ENCODE measurements at places on chromosomes 11 and 22. TPM values are rescaled to one million over a fixed set of nuclear protein-coding genes. Genes with fewer than 3 reads are reported as not detected.

DNA sequence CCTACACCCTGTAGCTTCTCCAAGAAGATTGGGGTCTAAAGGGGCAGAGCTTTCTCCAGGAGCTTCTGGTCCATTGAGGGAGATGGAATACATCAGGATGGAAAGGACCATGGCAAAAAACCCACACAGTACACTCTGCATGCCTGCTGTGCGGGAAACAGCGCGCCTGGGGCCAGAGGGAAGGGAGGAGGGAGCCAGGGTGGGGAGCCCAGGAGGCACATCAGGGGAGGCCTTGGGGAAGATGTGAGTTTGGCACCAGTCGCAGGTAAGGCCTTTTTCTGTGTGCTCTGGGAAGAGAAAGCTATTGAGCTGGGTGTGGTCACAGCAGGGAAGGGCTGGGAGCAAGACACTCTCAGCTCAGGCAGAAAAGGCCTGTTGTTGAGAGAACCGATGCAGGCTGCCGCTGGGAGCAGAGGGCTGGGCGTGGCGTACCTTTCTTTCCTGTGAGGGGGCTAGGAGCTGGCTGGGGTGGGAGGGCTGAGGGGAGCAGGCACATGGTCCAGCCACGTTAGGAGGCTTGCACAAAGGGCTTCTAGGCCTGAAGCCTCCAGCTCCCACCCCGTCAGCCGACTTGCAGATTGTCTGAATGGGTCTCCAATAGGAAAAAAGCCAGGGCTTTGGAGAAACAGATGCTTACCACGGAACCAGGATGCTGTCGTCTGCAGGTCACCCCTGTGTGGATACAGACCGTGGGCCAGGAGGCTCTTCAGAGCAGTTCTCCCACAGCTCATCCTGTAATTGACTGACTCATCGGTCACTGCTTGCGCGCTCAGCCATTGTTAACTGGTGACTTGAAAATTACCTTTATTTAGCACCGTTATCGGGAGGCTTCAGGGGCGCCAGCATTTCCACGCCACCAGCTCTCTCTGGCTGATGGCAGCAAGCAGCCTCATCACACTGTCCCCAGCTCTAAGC lies 237.3 kb downstream of the ST3GAL4 start:
- DNase-seq, result no peak

- DNase-seq, result no peak
These were observed 45.7 kb downstream of the CYTH4 start for GRCh38 chr22:37328017-37328416.

- no peak for DNase-seq
These were observed 28.7 kb downstream of the TPBGL start for GRCh38 chr11:75269367-75269660.

DNA sequence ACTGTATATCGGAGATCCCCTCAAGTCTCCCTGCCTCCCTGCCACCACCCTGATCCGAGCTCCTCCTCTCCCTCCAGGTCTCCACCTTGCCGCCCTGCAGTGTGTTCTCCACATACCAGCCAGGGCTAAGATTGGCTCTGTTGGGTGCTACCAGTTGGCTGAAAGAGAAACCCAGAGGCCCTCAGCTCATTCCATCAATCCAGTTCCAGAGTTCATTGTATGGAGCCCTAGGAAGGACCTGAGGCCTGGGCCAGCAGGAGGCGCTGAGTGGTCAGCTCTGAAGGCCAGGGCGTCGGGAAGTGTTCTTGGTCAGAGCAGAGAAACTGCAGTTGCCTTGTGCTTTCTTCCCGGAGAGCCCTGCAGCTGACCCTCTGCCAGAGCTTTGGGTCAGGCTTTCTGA lies 2.2 kb upstream of the TOP3B start:
- no peak for DNase-seq

DNA sequence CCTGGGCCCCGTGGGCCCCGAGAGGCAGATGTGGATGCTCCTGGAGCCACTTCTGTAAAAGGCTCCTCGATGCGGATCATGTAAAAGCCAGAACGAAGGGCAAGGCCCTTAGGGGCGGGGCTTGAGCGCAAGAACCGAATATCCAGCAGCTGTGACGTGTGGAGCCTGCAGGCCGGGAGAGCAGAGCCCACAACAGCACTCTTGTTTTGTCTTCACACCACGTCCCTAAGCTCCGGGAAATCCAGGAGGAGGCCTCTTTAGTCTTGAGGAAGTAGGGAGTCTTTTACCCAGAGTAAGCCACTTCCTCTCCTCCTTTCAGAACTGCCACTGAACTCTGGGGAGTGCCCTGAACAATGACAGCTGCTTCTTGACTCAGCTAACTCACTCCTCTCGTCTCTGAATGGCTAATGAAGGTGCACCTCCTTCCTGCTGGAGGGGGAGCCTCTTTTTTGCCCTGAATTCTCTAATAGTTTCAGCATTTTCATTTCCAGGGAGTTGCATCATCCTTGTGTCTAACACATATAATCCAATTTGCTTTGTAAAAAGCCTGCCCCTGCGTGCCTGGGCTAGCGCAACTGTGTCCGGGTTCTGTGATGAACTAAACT lies 12.5 kb downstream of the L3MBTL2 start:
- no peak for DNase-seq

- DNase-seq, result no peak
These were observed 29.5 kb upstream of the CARS1 start for GRCh38 chr11:3086671-3087150.

DNA sequence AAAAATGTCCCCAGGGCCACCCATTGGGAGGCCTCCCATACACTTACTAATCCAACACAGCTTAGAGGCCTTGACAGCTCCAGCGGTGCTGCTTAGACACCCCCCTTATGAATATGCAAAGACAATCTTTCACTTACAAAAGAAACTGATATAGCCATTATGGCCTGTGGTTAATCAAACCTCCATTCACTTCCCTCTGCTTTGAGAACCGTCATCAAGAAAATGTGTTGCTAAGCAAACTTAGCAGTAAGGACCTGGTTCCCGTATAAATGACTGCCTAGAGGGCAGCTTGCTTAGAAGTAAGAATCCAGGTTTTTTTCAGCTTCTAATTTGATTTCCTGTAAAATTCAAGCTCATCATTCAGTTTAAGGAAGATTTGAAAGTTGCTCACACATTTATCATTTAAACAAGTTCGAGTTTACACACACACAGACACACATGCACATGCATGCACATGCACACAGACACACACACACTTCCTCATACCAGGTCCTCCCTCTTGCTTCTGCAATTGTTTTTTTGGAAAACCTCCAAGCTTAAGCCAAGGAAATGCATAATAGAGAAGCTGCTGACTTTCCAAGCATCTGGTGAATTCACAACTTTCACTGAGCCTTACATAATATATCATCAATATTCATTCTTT lies 137.7 kb upstream of the BLID start:
- DNase-seq, result no peak

GRCh38 chr22:25628494-25628893 lies 64.0 kb downstream of the GRK3 start:
- DNase-seq, result no peak

- no peak for DNase-seq
These were observed 232.6 kb downstream of the FAT3 start for GRCh38 chr11:92457250-92457649.

DNA sequence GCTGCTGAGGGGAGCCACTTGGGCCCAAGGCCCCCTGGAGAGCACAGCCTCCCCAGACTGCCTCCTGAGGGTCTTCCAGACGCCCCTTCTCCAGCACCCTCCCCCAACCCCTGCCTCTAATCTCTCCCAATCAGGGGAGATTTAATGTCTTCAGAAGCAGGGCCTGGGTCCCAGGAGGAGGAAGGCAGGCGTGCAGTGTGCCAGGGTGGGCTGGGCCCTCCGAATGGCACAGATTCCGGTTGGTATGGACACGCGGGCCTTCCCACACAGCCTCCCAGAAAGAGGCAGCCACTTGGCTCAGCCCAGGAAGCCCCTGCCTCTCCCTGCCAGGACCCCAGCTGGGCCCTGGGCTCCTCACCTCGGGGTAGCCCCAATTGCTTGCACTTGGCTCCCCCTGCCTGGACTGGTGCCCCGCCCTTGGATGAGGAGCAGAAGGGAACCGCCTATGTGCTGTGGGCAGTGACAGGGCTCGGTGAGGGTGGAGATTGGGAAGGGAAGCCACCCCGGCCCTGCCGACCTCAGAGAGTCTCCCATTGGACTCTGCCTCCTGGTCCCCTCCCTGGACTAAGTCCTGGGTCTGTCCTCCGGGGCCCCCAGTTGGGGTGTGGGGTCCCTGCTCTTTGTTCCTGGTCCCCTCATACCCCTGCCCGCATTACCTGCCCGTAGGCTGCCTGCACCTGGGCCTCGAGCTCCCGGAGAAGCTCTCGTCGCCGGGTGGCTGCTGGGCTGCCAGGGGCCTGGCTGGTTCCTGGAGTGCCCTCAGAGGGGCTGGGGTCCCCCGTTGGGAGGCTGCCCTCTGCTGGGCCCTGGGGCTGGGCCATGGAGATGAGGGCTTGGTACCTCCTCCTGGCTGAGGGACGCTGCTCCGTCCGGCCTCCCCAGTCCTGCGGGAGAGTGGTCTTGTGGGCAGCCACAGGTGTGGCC lies 572 bp upstream of the CABP2 start:
- DNase-seq, result no peak

DNA sequence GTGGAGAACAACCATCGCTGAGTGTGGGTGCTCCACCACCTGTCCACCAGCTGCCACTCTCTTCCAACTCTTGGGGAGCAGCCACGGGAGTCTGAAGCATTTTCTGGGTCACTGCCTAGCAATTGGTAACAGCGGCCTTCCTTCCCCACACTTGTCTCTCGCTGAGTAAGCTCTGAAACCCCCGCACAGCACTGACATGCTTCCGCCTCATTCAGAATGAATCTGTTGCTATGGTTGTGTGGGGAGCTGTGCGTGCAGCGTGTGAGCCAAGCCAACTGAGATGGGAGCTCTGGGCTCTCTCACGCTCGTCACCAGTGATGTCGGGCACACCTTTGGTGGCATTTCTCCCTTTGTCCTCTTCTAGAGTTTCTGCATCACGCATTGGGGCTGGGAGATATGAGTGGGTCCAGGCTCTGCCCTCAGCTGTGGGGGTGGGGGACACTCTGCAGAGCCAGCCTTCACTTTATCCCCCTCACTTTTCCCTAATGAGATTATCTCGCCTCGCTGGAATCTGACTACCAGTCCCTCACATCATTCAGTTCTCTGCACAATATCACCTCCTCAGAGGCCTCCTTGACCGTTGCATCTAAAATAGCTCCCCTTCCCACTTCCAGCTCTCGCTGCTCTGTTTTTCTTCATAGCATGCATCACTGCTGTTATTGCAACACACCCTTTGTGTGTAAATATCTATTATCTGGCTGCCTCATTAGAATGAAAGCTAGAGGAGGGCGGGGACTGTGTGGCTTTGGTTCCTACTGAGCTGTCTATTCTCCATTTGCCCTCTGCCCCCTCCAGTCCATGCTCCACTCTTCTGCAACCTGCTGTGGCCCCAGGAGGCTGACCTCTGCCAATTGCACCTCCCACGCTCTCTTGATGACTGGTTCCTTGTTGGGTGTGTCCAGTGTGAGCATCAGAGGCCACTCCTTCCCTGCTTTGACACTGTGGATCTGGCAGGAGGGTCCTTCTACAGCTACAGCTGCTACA lies 569.9 kb upstream of the CADM1 start:
- no peak for DNase-seq

DNA sequence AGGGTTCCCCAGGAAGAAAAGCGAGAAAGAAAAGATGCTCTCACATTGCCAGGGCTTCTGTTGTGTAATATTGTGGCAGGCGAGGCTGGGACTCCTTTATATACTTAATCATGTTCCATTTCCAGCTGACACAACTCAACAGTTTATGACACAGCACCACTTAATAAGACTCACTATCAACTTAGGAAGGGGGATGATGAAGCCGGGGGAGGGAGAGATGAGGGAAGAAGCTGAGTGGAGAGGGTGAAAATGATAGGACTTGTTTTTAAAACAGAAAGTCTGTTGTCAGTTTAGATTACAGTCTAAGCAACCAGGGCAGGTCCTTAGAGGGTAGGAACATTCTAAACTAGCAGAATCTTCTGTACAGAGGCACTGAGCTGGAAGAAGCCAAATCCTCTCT lies 397.0 kb downstream of the NXPE2 start:
- no peak for DNase-seq

- DNase-seq, result no peak
These were observed 1161.1 kb downstream of the BRD1 start for GRCh38 chr22:48666620-48667019.

DNA sequence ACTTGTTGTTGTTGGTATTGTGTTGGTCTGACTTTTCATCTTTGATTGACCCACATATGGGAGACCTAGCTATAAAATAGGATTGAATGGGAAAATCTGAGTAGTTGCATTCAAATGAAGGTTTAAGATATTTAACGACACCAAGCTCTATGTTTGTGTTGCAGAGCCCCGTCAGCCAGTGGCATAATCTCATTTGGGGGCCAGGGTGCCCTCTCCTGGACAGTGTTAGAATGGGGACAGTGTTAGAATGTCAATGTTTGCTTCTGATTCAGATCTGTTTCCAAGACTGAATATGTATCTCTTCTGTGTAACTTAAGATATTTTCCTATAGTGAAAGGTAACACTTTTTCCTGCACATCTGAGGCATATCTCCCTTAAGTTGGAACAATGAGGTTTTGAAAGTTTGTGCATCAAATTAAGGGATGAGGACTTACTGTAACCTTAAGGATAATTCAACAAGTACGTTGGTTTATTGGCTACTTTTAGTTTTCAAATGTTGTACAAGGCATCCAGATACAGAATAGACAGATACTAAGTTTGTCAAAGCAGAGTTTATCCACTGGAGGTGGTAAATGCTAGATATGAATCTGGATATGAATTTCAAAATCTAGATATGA lies 5.3 kb upstream of the OR52M1 start:
- DNase-seq, result peak; percentile 58

DNA sequence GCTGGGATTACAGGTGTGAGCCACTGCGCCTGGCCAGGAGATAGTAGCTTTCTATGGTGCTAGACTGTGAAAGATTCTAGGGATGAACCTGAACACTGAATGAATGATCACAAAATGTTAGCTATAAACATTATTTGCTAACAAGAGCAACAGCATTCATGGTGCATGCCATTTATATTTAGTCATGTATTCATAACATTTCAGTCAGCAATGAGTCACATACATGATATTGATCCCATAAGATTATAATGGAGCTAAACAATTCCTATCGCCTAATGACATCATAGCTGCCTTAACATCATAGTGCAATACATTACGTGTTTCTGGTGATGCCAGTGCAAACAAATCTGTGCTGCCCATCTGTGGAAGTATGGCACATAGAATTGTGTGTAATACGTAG lies 164.1 kb downstream of the ARHGAP42 start:
- DNase-seq, result no peak

DNA sequence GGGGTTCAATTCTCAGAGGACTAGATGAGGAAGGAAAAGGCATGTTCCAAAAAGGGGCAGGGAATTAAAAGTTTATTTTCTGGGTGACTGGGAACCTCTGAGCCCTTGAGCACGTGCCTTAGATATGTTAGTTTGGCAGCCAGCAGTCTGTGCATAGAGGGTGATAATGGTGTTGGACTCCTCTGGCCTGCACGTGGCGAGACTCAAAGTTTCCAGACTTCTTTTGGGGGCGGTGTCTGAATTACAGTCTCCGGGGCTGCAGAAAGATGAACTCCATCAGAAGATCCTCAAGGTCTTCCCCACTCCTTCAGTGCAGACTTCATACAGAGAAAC lies 861 bp upstream of the ZNRF3 start:
- no peak for DNase-seq

- no peak for DNase-seq
These were observed 99.9 kb downstream of the MED15 start for GRCh38 chr22:20607157-20607907.

GRCh38 chr11:2507945-2508749 lies 63.3 kb downstream of the KCNQ1 start:
- DNase-seq, result peak; percentile 37

Gene MMP10
- total RNA-seq, result not detected

Gene XKR3
- not detected for total RNA-seq

Gene LRRC32
- 10.5 TPM for total RNA-seq

Gene HEPN1
- not detected for total RNA-seq

Gene ATG16L2
- total RNA-seq, result 23.4 TPM

Gene ZNF408
- 9.4 TPM for total RNA-seq

Gene PKDREJ
- 0.05 TPM for total RNA-seq

Gene SMIM35
- total RNA-seq, result 0.08 TPM

Gene OR56A1
- not detected for total RNA-seq

Gene NXPE2
- not detected for total RNA-seq

All from left lobe of liver (tissue), 2 donors.